Ascending aorta (tissue), 2 donors: ENCODE measurements at places on chromosomes 7 and 10.

GRCh38 chr7:16744518-16745250, 8.9 kb upstream of the TSPAN13 start:
- no peak for DNase-seq

DNA sequence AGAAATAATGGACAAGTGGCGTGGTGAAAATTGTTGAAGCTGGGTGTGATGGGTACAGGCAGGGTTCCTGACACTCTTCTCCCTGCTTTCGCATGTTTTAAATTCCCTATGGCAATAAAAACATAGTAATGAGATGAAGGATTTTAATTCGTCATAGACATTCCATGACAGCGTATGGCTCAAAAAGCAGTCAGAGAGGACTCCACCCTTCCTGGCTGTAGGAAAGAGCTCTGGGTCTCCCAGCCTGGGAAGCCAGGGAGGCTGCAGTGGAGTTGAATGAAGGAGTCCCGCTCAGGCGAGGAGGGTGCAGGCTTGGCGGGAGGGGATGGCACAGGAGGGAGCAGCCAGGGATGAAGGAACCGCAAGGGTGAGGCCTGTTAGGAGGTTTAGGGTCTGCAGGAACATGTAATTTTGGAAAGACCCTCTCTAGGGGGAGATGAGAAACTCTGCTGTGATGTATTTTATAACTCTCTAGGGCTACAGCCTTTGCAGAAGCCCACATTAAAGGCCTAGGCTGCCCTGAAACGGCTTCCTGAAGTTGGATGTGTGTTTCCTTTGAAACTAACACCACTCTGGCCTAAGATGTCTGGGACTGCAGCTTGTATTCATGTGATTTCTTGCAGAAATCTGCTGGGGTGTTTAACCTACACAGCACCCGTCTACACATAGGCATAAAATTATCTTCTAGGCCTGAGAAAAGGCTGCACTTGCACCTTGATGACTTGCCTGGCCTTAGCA, 7.6 kb upstream of the LARP4B start:
- no peak for DNase-seq

- no peak for DNase-seq
These were observed 24.1 kb upstream of the ZC3HAV1L start for GRCh38 chr7:139059905-139060304.

GRCh38 chr7:43612599-43613589, 30.0 kb downstream of the STK17A start:
- DNase-seq = no peak

DNA sequence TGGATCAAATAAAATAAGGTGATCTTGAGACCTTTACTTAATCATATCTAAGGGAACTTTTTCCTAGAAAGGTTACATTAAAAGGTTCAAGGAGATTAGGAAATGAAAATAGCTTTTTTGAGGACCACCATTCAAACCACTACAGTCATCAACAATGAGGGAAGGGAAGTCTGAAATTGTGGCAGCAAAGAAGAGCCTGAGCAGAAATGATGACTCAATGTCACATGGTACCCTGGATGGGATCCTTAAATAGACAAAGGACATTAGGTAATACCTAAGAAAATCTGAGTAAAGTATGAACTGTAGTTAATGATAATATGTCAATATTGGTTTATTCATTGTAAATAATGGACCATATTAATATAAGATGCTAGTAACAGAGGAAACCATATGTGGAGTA, 236.0 kb downstream of the SEMA3D start:
- DNase-seq = no peak

DNA sequence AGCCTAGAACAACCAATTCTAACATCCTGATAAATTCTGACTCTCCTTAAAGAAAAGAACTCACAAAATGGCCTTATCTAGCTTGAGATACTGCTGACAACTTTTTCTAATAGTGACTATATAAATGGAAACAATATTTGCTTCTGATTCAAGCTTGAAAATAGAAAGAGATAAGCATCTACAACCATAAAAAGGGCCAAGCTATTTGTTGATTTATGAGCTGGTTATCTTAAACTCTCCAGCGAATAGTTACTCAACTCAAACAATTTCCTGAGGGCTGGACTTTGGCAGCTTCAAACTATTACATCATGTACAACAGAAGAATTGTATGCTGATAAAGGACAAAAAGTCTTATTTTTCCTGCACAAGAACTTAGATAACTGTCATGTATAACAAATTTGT, 4.6 kb downstream of the USP54 start:
- no peak for DNase-seq

DNA sequence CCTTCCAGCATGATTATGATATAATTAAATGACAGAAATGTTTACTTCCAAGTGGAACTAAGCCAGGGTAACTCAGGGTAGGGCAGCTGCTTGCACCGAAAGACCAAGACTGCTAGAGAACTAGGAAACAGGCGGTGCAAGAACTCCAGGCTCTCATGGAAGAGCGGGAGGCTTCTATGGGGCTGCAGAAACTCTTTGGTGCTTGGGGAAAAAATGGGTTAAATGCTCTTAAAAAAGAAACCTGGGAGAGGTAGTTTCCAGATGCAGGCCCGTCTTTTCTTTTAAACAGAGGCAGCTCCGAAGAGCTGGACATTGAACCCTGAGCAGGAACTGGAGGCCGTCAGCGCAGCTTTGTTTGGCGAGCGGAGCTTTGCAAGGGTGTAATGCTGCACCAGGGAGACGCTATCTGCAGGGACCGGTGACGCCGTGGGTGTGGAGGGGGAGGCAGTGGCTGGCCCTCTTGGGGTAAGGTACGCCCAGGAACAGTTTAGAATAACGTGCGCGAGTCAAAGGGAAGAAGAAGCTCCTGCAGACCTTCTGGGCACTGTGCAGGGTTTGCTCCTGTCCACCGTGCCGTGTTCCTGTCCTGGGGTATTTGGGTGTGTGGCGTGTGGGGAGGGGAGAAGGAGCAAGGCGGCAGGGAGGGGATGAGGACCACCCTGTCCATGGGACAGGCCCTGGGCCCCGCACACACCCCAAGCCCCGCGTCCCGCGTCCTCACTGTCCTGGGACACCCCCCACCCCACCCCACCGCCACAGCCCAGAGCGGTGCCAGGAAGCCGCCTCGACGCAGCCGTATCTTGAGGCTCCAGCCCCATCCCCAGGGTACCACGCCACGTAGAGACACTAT, 59.0 kb downstream of the EGFR start:
- DNase-seq = no peak

- DNase-seq = no peak
These were observed 42.7 kb upstream of the STEAP1B start for GRCh38 chr7:22542669-22543068.

DNA sequence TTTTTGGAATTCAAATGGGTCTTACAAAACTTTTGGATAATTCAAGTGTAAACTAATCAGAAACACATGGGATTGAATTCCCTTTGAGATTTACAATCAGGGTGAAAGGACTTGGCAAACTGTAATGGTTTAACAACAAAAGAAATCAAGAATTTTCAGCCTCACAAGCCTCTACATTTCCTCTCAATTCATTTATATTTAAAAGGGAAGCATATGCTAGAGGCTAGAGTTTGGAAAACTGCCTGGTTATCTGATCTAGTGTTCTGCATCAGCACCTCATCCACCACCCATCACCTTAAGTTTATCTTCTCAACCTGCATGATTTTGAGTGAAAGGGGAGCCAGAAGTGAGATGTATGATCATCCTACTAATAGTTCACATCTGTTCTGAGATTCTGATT, 120.7 kb downstream of the TES start:
- no peak for DNase-seq

DNA sequence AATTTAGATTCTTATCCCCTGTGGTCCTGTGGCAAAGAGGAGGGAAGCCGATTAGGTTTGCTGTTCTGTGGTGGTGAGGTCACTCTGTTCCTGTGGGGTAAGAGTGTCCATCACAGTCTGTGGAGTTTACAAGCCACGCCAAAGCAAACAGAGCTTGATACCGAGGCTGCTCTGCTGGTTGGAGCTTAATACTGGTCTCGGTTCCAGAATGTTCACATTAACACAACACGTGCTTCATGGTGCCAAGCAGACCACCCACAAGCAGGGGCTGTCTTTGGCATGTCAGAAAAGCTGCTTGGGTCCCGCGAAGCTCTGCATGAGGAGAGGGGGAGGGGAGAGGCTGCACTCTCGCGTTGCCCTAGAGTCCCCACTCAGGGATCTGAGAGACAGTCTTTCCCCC, 47.5 kb downstream of the DNAJB6 start:
- DNase-seq = no peak

DNA sequence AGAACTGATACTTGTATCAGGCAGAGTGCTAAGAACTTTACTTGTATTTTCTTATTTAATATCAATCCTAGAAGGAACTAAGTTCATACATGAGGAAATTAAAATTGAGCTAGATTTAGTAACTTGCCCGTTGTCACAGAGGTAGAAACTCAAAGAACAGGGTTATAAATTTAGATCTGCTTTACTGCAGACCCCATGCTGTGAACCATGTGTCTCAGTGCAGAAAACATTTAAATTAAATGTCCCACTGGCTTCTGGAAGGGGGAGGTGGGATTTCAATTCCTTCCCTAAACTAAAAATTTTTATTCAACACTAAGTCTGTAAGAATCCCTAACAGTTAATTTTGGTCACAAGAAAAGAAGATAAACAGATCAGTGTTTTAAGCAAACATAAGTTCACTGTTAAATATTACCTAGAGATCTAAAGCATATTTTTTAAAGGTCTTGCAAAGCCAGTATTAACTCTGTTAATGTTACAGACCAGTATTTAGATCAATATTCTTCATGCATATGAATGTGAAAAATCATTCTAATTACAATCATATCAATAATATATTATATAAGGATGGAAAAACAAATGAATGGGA, 23.1 kb downstream of the WASL start:
- DNase-seq = no peak

- no peak for DNase-seq
These were observed 3.6 kb downstream of the ADARB2 start for GRCh38 chr10:1733720-1734119.

- DNase-seq = no peak
These were observed 140.3 kb downstream of the GPR85 start for GRCh38 chr7:112946350-112946749.

- no peak for DNase-seq
These were observed at the start of gene PARD3 for GRCh38 chr10:34815185-34816084. Gene PARD3, minus strand, starts transcription at chr10:34815296. Its CDS starts 301 bp downstream, at chr10:34814995.

DNA sequence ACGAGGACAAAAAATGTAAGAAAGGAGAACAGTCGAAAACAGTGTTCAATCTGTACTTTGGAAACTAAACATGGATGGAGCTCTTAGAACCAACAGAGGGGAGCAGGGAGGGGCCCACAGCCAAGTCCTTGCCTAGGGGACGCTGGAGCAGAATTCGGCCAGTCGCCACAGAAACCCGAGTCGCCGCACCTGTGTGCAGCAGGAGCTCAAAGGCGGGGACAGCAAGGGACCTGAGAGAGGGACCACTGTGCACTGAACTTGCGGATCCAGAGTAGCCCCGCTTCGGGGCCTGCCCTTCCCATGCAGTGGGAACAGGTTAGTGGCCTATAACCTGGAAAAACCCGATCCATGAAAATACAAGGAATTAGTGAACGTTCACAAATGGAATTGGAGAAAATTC, 68.1 kb downstream of the SEC61G start:
- no peak for DNase-seq

GRCh38 chr7:137992550-137993394, 9.1 kb downstream of the CREB3L2 start:
- DNase-seq = no peak

- DNase-seq = no peak
These were observed at the start of gene KIAA1217 for GRCh38 chr10:24208661-24209431. Gene KIAA1217, plus strand, starts transcription at chr10:24209138. Its CDS starts 56 bp downstream, at chr10:24209194.

GRCh38 chr10:14374745-14375445, 44.2 kb upstream of the FRMD4A start:
- DNase-seq = no peak

- DNase-seq = no peak
These were observed 22.6 kb downstream of the CUBN start for GRCh38 chr10:17106991-17107390.

GRCh38 chr7:66886152-66886551, 34.9 kb upstream of the TMEM248 start:
- no peak for DNase-seq

DNA sequence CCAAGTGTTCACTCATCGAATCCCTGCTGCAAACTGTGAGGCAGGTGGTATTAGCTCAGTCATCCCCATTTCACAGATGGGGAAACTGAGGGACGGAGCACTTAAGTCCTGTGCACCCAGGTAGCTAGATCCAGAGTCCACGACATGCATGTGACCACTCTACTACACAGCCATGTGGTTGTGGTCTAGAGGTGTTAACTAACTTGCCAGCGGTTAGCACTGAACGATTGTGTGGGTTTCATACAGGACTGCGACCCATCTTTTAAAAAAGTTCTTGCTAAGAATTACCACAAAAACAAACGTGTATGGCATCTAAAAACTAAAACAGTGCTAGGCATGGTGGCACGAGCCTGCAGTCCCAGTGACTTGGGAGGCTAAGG, 16.1 kb upstream of the ABCC2 start:
- DNase-seq = no peak

DNA sequence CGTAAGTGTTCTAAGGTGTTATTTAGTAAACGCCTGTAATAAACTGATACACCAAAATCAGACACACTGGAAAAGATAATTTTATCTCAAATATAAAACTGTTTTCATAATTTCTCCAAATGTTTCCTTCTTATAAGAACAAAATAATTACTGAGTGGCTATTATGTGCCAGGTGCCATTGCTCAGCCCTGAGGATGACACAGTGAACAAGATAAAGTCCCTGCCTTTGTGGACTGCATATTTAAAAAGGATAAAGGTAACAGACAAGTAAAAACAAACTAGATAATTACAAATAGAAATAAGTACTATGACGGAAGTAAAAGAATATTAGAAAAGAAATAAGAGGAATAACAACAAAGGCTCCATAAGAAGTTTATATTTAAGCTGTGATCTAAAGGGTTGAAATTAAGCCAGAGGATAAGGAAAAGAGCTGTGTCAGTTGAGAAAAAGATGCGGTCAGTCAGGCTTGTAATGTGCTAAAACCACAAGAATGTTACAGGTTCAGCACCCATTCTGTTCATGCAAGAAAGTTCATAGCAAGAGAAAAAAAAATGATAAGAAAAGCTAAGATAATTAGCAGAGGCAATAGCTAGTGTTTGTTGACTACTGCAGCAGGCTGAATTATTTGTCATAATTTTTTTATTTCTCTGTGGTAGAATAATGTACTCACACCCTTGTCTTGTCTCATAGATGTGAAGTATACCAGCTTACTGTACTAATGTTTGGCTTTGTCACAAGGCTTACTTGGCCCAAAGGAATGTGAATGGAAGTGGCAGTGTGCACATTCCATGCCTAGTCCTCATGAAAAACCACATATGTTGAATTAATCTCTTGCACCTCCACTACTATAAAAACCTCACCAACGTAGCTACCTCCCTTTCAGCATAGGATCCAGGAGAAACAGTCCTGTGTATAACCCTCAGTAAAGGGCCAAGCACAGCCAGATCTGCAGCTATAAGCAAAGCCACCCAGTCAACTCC, 75.1 kb downstream of the CRPPA start:
- DNase-seq = no peak
